Erythroblast (primary cell): ENCODE measurements at places on chromosomes 16 and 17.

DNA sequence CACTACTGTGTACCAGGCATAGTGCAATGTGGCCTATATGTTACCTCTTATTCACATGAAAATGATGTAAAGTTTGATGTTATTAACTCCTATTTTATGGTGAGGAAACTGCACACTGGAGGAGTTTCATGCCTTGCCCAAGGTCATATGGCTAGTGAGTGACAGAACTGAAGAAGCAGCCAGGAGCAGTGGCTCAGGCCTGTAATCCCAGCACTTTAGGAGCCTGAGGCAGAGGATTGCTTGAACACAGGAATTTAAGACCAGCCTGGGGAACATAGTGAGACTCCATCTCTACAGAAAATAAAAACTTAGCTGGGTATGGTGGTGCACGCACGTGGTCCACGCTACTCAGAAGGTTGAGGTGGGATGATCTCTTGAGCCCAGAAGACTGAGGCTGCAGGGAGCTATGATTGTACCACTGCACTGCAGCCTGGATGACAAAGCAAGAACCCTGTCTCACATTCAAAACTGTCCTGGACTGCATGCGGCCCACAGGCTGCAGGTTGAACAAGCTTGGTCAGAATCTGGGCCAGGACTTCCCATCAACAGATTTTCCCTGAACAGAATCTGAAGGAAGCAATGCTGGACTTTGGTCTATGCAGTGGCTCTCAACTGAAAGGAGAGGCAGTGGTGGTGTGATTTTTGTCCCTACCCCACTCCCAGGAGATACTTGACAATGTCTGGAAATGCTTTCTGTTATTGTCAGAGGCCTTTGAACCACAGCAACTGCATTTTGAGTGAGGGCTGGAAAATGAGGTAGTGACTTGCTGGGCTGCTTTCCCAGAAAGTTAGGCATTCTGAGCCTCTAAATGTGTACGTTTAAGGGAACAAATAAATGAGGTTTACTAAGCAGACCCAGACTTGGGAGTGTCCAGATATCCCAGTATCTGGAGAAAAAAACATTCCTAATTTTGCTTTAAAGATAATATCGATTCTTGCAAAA, 479.5 kb downstream of the TMEM114 start:
- no peak for DNase-seq

- no peak for DNase-seq
These were observed 16.3 kb downstream of the SOX9 start for GRCh38 chr17:72137161-72137560.

DNA sequence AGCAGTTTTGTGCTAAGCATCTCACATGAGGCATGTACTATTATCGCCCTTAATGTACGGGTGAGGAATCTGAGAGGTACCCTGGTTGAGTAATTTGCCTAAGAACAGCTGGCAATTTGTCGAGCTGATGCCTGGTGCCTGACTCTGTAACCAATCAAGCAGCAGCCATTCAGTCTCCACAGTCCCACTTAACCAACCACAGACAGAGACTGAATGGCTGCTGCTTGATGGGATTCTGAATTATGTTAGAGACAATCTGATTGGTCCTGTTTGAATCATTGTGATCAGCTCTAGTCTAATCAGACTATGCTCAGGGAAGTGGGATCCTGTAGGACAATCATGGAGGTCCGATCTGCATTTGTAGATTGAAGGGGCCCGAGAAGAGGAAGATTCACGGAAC, 447.0 kb downstream of the SHISA9 start:
- no peak for DNase-seq

DNA sequence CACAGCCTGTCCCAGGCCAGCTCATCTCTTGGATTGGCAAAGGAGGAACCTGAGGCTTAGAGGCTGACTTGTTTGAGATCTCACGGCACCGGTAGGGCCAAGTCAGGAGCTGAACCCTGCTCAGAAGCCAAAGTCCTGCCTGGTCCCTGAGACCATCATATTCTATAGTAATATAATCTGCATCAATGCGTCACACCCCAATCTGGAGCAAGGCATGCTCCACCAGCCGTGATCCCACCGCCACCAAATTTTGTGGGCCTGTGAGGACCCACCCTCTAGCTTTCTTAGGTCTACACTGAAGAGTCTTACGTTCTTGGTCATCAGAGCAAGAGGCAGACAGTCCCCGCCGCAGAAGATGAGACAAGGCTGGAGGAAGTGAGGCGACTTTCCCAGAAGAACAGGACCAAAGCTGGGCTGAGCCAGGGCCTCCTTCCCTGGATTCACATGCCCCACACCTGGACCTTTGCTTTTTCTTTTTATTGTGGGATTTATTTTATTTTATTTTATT, 2.7 kb downstream of the SULT1A1 start:
- no peak for DNase-seq

DNA sequence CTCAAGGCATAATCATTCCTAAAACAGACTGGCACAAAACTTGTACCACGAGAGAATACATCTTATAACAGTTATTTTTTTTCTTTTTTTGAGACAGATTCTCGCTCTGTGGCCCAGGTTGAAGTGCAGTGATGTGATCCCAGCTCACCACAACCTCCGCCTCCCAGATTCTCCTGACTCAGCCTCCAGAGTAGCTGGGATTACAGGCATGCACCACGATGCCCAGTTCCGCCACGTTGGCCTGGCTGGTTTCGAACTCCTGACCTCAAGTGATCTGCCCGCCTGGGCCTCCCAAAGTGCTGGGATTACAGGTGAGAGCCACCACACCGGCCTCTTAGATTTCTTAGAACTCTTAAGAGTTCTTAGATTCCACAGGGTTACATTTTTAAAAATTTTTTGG, 4.1 kb downstream of the NUFIP2 start:
- no peak for DNase-seq

DNA sequence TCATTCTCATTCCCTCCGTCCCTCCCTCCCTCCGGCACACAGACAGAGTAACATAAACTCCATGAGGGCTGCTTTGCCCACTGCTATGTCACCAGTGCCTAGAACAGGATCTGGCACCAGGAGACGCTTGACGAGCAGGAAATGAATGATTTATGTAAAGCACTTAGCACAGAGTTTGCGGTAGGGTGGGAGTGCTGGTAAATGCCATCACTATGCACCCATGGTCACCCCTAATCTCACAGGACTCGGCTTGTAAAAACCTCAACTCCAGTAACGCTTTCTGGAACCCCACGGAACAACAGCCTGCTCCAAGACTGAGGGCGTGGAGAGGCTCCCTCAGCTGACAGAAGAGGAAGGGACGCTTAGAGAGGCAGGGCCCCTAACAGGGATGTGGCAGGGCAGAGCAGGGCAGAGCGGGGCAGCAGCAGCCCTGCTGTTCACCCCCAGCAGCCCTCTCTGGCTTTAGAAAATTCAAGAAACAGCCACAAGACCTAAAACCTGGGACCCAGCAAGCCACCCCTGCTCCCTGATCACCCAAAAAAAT, 156.9 kb downstream of the C16orf78 start:
- no peak for DNase-seq

GRCh38 chr17:50508573-50509460, 578 bp downstream of the MYCBPAP start:
- peak; percentile 34 for DNase-seq

DNA sequence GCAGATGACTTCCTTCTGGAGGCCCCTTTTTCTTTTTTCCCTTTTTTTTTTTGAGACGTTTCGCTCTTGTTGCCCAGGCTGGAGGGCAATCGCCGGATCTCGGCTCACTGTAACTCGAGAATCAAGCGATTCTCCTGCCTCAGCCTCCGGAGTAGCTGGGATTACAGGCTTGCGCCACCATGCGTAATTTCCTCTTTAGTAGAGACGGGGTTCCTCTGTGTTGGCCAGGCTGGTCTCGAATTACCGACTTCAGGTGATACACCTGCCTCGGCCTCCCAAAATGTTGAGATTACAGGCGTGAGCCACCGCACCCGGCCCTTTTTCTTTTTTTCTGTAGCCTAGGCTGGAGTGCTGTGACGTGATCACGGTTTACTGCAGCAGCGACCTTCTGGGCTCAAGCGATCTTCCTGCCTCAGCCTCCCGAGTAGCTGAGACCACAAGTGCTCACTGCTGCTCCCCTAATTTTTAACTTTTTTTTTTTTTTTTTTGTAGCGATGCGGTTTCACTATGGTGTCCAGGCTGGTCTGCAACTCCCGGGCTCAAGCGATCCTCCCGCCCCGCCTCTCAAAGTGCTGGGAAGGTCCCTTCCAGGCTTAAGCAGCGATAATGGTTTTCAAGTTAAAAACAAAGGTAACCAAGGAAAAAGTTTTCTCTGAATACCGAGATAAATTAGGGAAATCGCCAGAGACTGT, 956 bp upstream of the IST1 start:
- peak; percentile 74 for DNase-seq

DNA sequence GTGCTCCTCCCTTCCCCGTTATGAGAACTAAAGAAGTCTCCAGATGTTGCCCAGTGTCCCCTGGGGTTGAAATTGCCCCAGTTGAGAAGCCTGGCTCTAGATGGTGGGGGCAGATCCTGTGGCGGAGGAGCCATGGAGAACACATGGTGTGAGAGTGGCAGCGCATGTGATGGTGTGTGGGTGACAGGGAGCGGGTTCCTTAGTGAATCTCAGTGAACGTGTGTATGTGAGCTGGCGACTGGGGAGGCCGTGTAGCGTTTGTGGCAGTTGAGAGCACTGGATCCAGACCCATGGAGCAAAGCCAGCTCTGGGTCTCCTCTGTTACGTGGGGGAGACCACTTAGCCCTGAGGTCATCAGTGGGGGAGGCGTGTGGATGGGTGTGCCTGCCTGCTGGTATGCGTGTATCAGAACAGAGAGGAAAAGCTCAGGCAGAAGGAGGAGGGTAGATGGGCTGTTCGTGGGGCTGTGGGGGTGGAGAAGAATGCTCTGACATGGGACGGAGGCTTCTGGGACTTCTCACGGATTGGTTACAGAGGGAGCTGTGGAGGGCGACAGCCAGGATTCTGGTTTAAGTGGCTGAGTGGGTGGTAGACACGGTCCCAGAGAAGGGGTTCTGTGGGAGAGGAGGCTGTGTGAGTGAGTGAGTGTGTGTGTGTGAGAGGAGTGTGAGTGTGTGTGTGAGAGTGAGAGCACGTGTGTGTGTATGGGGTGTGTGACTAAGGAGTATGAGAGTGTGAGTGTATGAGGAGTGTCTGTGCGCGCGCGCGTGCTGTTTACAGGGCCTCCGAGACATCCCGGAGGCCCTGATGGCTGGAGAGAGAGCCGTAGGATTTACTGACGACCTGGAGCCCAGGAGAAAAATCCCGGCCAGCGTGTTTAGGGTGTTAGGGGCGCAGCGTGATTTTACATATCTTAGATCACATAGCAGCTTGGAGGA, 193.8 kb downstream of the SNX29 start:
- DNase-seq = no peak

DNA sequence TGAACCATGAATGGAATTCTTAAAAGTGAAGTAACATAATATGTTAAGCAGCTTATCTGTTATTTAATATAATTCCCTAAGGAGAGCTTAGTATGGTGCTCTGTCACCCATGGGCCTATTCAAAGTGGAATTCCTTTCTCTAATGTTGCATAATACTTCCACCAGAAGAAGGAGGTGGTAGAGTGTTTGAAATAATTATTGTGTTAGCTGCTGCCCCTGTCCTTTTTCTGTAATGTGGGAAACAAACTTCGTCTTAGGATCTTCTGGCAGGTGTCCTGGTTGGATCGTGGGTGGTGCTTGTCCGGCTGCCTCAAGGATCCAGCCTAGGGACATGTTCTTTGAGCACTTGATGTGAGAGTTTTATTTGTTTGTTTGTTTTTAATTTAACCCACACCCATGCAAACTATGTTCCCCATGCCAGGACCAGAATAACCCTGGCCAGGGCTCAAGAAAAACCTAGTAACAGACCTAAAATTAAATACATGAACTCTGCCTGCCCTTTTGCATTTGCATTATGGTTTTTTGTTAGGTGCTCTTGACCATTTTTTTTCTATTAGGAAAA, 46.1 kb downstream of the ZNRF1 start:
- DNase-seq = no peak

DNA sequence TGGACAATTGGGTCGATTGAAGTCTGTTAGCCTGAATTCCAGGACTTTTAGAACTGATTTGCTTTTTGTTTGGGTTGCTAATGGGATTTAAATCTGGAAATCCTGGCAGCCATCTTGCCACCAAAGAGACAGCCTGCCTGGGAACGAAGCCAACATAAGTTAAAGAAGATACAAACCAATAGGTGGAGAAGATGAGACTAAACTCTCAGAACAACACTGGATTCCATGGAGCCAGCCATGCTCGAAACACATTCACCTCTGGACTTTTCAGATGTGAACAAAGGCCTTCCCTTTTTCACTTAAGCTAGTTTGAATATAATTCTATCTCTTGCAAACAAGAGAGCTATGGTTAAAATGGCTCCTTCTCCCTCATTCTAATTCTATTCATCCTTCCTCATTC, 135.9 kb downstream of the TOX3 start:
- DNase-seq = no peak

DNA sequence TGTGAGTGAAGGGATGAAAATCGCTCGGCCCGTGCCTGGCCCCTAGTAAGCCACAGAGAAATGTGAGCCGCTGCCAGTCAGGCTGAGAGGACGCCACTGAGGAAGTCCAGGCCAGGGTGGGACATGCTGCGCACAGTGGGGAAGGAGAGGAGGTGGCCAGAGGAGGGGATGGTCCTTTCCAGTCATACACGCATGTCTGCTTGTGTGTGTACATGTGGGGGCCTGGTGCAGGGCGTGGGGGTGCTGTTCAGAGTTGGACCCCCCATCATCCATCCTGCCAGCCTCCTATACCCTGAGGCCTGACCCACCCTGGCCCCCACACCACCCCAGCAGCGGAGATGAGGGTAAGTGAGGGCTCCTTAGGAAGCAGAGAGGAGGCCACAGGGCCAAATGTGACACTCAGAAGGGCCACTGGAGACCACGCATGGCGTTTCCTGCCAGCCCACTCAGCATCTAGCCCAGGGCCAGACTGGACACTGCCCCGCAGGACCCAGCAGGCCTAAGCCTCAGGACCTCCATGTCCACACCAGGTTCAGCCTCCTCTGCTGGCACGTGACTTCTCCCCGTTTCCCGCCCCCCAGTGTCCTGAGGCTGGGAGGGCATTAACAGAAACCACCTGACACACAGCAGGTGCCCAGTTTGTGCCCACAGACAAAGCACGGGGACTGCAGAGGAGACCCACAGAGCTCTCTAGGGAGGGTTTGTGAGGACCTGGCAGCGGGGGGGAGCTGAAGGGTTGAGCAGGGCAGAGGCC, 7.0 kb downstream of the DOC2A start:
- DNase-seq = no peak

DNA sequence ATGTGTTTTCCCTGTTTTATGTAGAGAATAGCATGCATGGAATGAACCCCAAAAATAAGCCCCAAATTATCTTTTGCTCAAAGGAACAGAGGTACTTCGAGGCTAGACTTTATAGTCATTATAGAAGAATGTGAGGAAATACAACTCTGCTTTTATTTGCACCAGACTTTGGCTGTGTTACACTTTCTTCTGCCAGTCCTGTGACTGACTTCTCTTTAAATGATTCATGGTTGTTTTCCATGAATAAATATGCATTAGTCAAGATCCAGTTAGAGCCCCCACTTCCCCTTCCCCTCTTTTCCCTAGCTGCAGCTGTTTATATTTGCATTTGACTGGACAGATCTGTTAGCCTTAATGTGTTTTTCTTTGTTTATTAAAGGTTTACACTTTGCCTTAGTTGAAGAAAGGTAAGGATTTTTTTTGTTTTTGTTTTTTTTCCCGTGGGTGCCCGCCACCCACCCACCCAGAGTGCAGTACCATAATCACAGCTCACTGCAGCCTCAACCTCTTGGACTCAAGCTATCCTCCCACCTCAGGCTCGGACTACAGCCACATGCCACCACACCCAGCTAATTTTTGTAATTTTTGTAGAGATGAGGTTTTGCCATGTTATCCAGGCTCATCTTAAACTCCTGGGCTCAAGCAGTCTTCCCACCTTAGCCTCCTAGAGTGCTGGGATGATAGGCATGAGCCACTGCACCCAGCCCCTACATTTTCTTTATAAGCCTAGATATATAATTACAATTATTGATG, 152.6 kb downstream of the CYB561 start:
- no peak for DNase-seq
